ENCODE measurements at places on chromosomes 13 and 19.
A peak's percentile ranks its signal among the peaks of the same experiment; 100 is the strongest.

GRCh38 chr19:10292206-10292788 is 2.5 kb downstream of the ICAM5 start:
- DNase-seq: peak; percentile 75

DNA sequence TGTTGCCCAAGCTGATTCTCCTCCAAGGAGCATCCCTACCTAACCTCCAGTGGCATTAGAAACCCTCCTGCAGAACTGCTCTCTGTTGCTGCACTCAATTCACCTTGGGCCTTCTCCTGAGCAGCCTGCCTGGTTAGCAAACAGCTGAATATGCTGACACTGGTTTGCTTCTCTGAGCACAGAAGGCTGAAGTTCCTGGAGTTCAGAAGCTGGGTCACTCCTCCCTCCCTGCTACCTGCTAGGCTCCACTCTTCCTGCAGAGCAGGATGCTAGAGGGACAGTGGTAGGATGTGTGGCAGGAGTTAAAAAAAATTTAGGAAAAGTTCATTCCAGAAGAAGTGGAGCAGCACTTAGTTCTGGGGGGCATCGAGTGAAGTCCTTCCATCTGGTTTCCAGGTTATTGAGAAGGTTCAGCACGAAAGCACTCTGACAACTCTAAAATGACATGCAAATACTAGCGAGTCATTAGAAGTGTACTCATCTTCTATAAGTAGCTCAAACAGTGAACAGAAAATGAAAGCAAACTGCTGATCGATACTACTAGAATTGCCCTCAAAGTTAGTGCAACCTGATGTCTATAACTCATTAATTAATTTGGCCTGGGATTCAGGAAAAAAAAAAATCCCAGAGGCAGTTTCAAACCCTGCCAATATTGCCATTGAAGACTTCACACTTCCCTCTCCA is 293.7 kb downstream of the POU4F1 start:
- no peak for DNase-seq

DNA sequence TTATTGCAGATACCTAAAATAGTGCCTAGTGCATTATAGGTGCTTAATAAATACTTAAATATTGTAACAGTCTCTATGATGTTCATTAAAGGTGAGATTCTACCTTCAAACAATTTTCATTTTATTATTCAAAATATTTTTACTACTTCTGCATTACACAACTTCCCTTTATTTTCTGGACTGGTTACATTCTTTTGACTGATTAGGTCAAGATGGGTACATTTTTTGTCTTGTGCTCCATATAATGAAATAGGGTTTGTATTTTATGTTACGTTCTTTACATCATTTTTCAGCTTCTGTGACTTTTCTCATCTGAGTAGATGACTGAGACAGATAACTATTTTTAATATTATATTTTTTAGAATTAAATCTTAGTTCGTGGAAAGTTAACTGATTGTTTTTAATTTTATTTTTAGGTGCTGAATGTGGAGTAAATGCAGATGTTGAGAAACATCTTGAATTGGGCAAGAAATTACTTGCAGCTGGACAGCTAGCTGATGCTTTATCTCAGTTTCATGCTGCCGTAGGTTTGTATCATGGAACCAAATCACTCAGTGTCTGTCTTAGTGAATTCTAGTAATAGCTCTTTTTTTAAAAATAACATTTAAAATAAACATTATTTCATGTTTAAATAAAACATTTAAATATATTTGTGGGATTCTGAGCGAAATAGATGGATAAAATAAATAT is 32.0 kb downstream of the DNAJC3 start:
- DNase-seq: no peak

DNA sequence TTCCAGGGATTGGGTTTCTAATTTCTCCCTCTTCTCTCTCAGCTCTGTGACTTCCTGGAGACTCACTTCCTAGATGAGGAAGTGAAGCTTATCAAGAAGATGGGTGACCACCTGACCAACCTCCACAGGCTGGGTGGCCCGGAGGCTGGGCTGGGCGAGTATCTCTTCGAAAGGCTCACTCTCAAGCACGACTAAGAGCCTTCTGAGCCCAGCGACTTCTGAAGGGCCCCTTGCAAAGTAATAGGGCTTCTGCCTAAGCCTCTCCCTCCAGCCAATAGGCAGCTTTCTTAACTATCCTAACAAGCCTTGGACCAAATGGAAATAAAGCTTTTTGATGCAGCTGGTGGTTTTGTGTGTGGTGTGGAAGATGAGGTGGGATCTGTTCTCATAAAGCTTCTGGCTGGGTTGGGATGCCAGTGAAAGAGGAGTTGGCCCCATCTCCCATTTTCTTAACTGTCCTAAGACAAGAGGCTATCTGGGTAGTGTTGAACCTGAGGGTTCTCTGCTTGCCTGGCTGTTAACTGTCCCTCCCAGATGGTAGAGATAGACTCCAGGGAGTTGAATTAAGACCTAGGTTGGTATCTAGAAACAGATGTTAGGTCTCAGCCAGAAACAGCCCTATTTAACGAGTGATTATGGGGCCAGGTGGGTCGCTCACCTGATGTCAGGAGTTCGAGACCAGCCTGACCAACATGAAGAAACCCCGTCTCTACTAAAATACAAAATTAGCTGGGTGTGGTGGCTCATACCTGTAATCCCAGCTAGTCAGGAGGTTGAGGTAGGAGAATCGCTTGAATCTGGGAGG is 1.6 kb downstream of the FTL start:
- no peak for DNase-seq

DNA sequence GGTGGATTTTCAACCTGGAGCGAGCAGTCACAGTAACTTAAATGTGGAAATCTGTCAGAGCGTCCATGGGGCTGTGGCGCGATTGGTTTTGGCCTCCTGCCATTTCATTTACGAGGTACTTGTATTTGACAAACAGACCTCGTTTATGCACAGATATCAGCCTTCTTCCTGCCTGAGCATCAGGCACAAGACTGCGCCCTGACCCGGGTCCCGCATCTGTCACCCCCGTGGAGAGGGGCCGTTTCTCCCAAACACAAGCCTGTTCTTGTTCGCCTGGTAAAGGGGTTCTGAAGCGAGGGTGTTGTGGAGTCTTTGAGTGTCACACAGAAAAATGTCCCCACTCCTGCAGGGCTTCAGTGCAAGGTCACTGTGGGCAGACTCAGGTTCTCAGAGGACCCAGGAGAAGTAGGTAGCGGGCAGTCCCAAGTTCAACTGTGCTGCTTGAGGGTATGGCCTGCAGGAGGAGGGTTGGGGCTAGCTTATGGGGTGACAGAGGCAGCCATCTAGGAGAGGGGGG is 202.3 kb downstream of the URI1 start:
- DNase-seq: no peak

DNA sequence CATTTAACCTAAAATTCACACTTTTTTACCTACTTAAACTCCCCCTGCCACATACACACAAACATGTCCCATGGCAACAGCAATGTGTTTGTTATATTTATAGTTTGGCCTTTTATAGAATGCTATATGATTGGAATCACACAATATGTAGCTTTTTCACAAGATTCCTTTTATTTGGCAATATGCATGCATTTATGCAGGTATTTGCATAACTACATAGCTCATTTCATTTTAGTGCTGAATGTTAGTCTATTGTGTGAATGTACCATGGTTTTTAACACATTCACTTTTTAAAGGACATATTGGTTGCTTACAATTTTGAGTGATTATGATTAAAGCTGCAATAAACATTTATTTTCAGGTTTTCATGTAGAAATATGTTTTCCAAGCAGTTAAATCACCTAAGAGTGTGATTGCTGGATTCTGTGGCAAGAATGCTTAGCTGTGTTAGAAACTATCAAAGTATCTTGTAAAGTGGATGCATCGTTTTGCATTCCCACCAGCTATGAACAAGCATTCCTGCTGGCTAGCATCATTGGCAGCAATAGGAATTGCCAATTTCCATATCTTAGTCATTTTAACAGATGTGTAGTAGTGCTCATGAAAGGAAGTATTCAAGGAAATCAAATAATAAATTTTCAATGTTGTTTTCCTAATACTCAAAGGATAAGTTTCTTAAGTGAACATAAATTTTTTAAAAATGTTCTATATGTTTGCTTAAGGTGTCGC is 557.0 kb downstream of the SLITRK1 start:
- DNase-seq: no peak

DNA sequence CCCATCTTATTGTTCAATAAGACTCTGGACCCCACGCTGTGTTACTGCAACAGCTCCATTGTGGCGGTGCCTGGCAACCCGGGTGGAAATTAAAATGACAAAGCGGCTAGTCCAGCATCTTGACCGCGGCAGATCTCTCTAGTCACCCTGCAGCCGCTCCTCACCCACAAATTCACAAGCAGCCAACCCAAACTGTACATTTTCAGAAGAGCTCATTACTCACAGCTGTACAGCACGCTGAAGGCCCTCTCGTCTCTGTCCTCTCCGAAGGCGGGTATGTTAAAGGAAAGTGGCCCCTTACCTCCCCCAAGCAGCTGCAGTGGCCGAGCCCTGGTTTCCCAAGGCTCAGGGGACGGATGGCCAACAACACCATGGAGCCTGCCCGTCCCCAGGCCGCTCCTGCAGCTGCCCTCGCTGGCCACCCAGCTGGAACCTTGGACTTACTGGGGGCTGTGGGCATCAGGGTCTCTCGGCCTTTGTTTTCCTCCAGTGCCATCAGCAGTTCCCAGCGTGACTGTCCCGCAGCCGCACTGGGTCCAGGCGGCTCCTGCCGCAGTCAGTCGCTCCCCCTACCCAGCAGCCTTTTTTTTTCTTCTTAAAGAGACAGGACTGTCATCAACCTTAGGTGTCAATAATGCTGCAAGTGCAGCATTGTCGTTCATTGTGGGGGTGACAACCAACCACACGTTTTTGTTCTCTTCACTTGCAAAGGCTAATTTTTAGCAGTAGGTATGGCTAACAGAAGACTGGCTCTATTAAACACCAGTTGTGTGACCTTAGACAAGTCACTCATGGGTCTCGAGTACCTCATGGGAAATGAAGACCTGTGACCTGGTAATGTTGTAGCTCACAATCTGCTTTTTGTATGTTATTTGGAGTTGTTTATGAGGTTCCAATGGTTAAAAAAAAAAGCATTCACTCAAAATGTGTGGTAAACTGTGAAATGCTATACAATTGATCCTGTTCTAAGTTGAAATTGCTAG is at the start of gene SACS:
TSS of gene SACS (minus strand) at position 532 of the 983 bp plus-strand sequence. CDS start 22,463 bp downstream, outside the sequence.
- peak; percentile 39 for DNase-seq

DNA sequence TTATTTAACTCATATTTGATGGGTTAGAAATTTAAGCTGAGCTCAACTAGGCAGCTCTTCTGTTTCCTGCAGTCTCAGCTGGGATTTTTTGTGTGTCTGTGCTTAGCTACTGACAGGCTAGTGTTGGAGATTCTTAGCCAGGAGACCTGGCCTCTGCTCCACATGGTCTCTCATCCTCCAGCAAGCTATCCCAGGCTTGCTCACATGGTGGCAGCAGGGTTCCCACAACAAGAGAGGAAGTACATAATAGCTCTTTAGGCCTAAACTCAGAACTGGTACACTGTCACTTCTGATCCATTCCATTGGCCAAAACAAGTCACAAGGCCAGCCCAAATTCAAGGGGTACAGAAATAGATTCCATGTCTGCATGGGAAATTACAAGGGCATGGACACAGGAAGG is 406.2 kb downstream of the SUCLA2 start:
- DNase-seq: no peak

- DNase-seq: peak; percentile 27
Measured at GRCh38 chr19:2852598-2852997, 11.3 kb downstream of the ZNF555 start.

- no peak for DNase-seq
Measured at GRCh38 chr19:2782329-2782935, 641 bp downstream of the SGTA start.

- DNase-seq: no peak
Measured at GRCh38 chr13:30634838-30635237, 17.1 kb downstream of the USPL1 start.

DNA sequence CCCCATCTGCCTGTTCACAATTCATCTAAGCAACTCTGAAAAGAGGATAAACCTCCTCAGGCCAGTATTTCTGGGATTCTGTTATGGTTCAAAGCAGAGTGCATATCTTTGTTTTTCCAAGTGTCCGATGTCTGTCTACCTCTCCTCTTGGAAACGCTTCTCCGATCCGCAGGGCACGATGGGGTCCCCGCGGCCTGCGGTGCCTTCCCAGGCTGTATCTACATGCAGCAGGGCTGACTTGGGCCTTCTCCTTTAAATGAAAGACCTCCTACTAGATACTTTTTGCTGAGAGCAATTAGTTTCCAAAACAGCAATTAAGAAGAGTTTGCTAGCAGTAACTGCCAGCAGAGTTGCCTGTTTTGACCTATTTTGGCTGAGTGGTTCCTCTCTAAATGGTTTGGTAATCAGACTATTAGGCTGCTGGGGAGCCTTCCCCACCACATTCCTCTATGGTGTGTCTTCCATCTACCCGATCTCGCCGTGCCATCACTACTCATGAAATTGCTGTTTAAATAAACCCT is 23.5 kb downstream of the COL4A2 start:
- no peak for DNase-seq

DNA sequence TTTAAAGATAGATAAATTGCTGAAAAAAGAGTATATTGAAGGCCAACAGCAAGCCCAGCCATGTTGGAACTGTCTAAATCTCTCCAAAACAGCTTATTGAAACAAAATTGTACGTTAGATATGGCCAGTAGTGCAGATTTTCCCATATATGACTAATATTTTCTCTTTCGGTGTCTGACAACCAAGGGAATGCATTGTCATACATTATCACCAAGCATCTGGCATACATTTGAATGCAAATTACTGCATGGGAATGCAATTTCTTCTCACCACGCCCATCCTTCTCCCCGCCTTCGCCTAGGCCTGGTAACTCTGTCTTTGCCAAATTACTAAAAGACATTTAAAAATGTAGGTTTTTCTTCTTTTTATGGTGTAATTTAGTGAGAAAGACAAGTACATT is 32.5 kb upstream of the IRS2 start:
- no peak for DNase-seq

DNA sequence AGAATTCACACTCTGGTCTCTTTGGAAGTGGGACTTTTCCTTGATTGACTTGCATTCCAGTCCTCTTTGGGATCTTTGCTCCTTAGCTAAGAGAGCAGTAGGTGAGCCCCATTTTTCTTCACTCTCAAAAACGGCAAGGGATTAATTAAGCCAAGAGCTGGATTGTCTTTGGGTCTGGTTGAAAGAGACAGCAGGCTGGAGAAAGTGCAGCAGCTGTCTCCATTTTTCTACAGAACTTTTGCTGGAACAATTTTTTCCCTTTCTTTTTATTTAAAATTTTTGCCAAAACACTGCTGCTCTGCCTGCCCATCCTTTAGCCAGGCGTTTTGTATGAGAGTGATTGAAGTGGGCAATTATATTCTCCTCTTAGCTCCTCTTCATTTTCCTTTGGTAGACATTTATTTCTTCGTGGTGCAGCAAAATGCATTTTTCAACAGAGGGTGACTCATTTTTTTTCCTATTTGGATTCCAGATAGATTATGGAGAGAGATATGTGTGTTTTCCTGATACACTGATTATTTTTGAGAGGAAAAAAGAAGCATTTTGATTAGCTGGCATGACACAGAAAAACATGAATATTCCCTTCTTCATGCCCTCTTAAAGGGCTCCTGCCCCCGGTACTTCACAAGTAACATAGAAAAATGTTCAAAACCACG is 371.2 kb upstream of the NBEA start:
- no peak for DNase-seq

- peak; percentile 68 for DNase-seq
Measured at GRCh38 chr13:104571161-104571892, 1505.1 kb upstream of the SLC10A2 start.

Measured in common myeloid progenitor, CD34-positive (primary cell).